ENCODE measurements at places on chromosomes 5 and 9.

DNA sequence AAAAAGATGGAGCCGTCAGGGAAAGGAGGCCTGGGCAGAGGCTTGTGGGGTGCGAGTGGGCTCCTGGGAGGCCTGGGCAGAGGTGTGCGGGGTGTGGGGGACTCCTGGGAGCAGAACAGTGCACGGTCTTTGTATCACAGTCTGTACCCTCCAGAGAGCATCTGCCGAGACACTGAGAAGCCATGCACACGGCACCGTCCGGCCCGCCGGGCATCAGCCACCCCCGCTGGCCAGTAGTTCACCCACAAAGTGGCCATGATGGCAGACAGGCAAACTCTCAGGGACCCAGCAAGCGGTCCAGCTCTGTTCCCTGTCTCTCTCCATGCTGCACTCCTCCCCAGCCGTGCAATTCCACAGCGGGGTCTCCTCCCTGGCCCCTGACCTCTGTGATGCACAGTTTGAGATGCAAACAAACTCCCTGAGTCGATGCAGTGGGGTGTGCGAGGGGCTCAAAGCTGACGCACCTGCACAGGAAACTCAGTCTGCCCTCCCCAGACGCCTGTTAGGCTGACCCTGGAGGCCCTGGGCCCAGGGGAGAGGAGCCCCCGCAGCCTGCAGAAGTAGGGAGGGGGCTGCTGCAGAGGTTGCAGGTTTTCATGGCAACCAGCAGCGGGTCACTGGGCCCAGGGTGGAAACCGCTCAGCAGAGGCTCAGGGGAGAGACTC is 9.1 kb upstream of the GPSM1 start:
- peaks cover 8% of the 10 kb centered on the region for H3K36me3 ChIP-seq
- H3K27me3 ChIP-seq: peaks cover 47% of the 10 kb centered on the region
- ATAC-seq: no peak
- no peak overlapping the region for H3K4me3 ChIP-seq

DNA sequence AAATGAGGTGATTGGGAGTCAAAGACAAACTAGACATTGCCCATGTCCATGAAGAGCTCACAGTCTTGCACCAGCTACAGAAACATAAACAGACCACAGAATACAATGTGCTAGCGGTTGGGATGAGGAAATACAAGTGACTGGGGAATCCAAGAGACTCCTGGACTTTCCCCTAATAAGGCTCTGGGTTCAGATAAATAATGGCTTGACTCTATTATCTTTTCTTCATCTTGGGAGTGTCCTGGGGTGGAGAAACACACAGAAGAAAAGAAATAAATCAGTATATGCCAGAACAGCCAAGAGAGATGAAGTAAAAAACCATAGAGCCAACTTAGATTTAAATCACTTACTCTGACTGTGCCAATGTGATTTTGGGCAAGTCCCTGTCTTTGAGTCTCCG is 227.8 kb downstream of the PAPPA start:
- H3K27me3 ChIP-seq: no peaks in the 10 kb centered on the region
- H3K36me3 ChIP-seq: no peaks in the 10 kb centered on the region
- H3K27ac ChIP-seq: no peak overlapping the region
- peaks cover 6% of the 10 kb centered on the region for H3K4me1 ChIP-seq

DNA sequence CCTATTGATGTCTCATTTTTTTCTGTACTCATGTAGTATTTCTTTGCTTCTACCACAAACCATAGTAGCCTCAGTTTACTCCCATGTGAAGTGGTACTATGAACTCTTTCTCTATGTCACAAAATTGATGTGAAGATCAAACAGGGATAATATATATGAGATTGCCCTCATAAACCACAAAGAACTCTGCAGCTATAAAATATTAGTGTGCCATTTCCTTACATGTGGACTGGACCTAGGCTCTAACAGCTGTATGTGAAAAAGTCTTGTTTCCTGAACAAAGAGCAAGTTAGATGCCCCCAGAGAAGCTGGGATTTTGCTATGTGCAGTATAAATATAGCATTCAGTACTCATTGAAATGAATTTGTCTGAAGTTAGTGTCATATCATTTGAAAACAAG is 412.6 kb upstream of the ADAMTSL1 start:
- ATAC-seq: no peak
- H3K27ac ChIP-seq: no peak overlapping the region
- H3K27me3 ChIP-seq: no peaks in the 10 kb centered on the region
- H3K36me3 ChIP-seq: no peaks in the 10 kb centered on the region
- H3K4me1 ChIP-seq: no peaks in the 10 kb centered on the region

DNA sequence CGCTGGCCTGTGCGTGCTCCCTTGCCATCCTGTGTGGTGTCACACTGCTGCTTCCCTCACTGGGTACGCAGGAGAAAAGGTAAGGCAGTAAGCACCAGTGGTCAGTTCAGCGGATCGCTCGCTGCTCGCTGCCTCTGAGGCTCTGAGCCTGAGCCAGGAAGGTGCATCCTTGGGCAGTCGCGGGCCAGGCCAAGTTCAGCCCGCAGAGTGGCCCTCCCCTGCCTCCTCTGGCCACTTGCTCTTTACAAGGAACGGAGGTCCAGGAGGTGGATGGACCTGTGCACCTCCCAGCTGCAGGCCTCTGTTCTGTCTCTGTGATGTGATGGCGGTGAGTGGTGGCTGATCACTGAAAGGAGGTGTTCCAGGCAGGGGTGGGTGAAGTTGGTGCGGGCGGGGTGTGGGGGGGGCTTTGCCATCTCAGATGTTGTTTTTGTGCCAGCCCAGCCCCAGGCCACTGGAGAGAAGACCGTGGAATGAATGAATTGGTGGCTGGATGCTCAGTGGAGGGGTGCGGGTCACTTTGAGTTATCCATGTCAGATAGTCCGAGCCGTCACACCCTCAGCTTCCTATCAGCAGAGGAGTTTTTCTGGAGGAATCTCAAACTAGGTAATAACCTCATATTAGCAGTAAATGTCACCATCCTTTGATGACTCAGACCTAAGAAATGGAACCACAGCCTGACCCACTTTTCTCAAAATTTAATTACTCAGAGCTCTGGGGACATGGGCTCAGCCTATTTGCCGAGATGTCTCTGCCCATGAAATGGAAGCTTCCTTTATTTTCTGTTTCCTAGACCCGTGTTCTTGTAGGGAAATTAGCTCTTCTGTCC is 7.3 kb downstream of the COL5A1 start:
- no peaks in the 10 kb centered on the region for H3K4me1 ChIP-seq
- no peak overlapping the region for H3K27ac ChIP-seq
- no peak overlapping the region for H3K4me3 ChIP-seq
- ATAC-seq: no peak
- peaks cover 26% of the 10 kb centered on the region for H3K27me3 ChIP-seq
- no peaks in the 10 kb centered on the region for H3K36me3 ChIP-seq

All from stimulated activated memory B cell treated with anti-CD40 and anti-IgM and Interleukin-4, amounts not matched to agents 10 μg/mL and 1 μg/mL and 100 μg/mL, for 72 hours (primary cell).